M059J (cell line): ENCODE measurements at places on chromosomes 1 and 21. TPM values are rescaled to one million over a fixed set of nuclear protein-coding genes. Genes with fewer than 3 reads are reported as not detected.

GPA33 gene
- 0.02 and 0.12 TPM in 2 replicates for total RNA-seq

LIN28A gene
- not detected in 2 replicates for total RNA-seq

SPATA45 gene
- total RNA-seq, result 1.8 TPM in 1 of 2 replicates, not detected in the other

UBQLN4 gene
- total RNA-seq, result 18.8 and 26.5 TPM in 2 replicates

CCDC27 gene
- total RNA-seq, result not detected in 2 replicates

PCNX2 gene
- 14.4 and 14.9 TPM in 2 replicates for total RNA-seq

OLIG1 gene
- not detected in 2 replicates for total RNA-seq

HAO2 gene
- total RNA-seq, result not detected in 2 replicates

SPOCD1 gene
- total RNA-seq, result 33.0 and 52.0 TPM in 2 replicates

MFAP2 gene
- total RNA-seq, result 0.12 TPM in 1 of 2 replicates, not detected in the other

AGRN gene
- total RNA-seq, result 117 and 282 TPM in 2 replicates

ACKR1 gene
- not detected in 2 replicates for total RNA-seq

CRP gene
- not detected in 2 replicates for total RNA-seq

LCE3D gene
- not detected in 2 replicates for total RNA-seq

KRTAP11-1 gene
- not detected in 2 replicates for total RNA-seq

STIL gene
- total RNA-seq, result 34.4 and 48.1 TPM in 2 replicates

NR1I3 gene
- total RNA-seq, result not detected in 2 replicates
